Right renal cortex interstitium (tissue), 3 donors: ENCODE measurements at places on chromosomes 12 and 14. TPM values are rescaled to one million over a fixed set of nuclear protein-coding genes. Genes with fewer than 3 reads are reported as not detected.

Gene POTEG
- polyA plus RNA-seq = 0.08 TPM

GRCh38 chr14:101175731-101176534 is 272.4 kb upstream of the RTL1 start:
- DNase-seq = no peak

DNA sequence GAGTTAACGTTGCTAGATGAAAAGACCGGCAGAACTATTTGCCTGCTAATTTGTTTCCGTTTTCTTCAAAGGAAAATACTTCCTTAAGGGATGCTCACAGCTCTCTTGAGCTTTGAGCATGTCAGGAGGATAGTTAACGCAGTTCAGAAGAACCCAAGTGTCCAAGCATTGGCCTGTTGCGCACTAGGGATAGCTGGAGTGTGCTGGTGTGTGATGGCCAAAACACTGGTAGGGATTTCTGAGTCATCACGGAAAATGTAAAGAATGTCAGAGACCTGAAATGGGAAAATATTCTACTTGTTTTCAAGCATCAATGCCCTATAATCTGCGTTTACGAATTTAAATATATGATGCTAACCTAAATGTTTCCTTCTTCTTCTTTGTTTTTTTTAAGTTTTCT is 97.8 kb downstream of the VRK1 start:
- no peak for DNase-seq

DNA sequence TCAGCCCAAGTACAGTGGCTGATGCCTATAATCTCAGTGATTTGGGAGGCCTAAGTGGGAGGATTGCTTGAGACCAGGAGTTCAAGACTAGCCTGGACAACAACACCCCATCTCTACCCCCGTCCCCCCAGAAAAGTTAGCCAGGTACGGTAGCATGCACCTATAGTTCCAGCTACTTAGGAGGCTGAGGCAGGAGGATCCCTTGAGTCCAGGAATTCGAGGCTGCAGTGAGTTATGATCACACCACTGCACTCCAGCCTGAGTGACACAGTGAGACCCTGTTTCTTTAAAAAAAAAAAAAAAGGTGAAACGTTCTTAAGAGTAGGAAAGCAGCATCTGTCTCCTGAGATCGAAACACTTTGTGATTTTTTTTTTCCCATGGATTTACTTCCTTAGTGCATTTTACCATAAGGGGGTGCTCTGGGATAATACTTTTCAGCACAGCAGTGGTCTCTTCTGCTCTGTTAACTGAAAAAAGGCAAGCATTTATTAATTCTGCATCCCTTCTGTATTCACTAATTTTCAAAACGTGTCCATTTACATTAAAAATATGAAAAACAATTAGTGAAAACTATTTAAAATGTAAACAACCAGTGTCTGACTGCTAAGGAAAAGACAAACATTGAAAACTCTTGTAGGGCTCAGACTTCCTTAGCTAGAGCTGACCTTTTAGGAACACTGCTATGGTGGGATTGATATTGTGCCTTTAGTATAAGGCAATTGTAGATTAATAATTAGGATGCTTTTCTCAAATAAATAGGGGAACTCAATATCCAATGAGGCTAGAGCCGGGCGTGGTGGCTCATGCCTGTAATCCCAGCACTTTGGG is 31.2 kb upstream of the USP44 start:
- DNase-seq = no peak

- DNase-seq = no peak
Measured at GRCh38 chr14:93956514-93957332, 19.6 kb downstream of the ASB2 start.

DNA sequence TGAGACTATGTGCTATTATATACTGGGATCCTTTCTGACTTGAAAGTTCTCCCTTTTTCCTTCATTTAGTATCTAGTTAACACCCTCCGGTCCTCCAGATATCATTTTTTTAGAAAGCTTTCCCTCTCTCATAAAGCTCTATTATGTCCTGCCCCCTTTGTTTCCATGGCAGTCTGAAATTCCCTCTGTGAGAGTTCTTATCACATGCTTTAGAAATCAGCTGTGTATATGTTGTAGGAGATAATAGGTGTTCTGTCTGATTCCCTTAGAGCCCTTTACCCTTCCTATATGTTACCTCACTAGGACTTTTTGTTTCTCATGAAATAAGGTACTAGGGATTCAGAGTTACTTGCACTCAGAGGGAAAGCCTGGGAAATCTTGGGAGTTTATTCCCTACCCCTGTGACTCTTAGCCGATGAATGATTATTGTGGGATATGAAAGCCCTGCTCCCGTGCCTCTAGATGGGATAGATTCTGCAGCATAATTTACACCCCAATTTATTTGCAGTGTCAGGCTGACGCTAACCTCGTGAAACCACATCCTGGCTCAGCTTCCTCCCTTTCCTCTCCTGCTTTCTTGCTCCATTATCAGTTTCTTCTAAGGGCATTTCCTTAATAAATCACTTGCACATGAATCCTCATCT is 448.4 kb downstream of the MDGA2 start:
- DNase-seq = peak; percentile 19

DNA sequence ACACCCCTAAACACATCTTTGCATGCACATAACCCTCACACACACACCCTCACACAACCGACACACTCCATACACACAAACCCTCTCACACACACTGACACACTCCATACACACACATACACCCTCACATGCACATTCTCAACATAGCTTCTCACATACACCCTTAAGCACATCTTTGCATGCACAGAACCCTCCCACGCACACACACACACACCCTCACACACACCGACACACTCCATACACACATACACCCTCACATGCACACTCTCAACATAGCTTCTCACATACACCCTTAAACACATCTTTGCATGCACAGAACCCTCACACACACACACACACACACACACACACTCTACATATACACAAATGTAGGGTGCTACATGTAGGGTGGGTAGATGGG is 72.5 kb upstream of the NOS1 start:
- no peak for DNase-seq

GRCh38 chr12:26252946-26253345 is 57.6 kb downstream of the SSPN start:
- DNase-seq = no peak

- DNase-seq = no peak
Measured at GRCh38 chr12:21604245-21605101, at the start of gene GYS2. TSS of gene GYS2 (minus strand) at chr12:21604847. CDS start at chr12:21604592, 255 bp downstream.

GRCh38 chr14:62216121-62216520 is 453.9 kb downstream of the SNAPC1 start:
- DNase-seq = no peak

- DNase-seq = no peak
Measured at GRCh38 chr12:131525795-131526508, 184.9 kb upstream of the SFSWAP start.
